ENCODE measurements at places on chromosomes 5 and 9.

DNA sequence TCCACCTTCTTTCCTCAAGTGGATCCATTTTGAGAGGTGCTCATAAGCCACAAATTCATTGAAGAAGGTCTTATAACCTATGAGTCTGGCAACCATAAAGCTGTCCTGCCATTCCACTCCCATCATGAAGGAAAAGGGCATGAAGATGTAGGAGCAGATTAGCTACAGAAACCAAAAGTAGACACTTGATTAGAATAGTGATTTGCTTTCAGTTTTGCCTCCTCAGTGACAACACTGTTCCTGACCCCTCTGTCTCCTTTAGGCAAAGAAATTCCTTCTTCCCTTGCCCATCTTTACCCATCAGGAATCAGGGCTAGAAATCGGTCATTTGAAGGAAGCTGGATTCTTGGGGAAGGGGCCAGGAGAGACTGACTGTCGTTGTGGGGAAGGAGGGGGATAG is 55.2 kb downstream of the SLC28A3 start:
- DNase-seq = no peak

DNA sequence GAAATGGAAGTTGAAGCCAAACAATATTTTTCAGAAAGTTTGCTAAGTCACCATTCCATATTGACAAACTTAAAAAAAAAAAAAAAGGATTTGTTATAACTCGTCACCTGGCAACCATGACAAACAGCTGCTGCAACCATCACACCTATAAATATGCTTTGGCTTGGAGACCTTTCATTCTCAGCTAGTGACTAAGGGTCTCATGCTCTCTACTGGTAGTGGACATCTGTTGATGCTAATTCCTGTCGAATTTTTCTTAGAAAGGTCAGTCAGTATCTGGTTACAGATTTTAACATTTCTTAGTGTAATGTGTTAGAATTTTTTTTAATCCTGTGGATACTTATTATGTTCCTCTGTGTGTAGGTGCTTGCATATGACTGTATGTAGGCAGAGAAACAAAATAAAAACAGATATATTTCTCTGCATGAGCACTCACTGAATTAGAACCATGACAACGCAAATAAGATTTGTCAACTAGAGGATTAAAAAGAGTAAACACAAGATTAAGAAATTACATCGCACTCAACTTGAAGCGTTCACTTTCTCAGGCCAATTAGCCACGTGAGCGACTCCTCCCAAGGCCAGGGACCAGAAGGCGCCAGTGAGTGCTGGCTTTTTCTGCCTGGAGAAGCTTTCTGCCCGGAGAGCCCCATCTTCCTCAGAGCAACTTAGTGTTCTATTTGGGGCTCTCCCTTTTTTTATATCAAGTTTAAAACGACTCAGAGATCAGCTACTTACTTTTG is 27.0 kb upstream of the ZNF622 start:
- DNase-seq = no peak

DNA sequence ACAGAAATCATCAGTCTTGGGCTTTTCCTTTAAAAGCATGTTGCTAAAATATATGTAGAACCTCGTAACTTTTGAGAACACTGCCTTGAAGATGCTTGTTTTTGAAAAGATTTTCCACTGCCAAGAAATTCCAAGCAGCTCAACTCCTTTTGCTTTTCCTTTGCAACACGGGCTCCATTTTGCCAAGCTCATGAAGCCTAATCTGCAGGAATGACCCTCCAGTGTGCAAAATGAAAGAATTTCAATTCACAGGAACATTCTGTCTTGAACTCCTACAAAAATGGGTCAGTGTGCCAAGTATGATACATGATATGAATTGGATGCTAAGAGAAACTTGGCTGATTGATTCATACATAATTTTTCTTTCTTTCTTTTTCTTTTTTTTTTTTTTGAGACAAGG is 35.4 kb upstream of the ERCC6L2 start:
- DNase-seq = no peak

DNA sequence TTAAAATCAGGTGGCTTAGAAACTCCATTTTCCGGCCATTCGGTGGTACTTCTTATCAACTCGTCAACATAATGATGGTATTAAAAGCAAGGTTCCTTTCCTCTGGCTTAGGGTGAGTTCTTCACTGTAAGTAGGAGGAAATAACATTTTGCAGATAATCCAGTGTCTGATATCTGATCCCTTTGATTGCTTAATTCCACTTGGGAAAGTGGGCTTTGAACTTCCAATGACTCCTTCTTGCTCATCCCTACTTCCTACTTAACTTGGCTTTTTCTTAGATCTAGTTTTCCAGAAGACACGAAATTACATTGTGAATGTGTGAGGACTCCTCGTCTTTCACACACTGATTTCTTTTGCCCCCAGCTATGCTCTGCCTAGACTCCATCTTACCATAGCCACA is 31.5 kb downstream of the DDX31 start:
- no peak for DNase-seq

- DNase-seq = no peak
These were observed 481.5 kb upstream of the TUSC1 start for GRCh38 chr9:26159575-26160392.

DNA sequence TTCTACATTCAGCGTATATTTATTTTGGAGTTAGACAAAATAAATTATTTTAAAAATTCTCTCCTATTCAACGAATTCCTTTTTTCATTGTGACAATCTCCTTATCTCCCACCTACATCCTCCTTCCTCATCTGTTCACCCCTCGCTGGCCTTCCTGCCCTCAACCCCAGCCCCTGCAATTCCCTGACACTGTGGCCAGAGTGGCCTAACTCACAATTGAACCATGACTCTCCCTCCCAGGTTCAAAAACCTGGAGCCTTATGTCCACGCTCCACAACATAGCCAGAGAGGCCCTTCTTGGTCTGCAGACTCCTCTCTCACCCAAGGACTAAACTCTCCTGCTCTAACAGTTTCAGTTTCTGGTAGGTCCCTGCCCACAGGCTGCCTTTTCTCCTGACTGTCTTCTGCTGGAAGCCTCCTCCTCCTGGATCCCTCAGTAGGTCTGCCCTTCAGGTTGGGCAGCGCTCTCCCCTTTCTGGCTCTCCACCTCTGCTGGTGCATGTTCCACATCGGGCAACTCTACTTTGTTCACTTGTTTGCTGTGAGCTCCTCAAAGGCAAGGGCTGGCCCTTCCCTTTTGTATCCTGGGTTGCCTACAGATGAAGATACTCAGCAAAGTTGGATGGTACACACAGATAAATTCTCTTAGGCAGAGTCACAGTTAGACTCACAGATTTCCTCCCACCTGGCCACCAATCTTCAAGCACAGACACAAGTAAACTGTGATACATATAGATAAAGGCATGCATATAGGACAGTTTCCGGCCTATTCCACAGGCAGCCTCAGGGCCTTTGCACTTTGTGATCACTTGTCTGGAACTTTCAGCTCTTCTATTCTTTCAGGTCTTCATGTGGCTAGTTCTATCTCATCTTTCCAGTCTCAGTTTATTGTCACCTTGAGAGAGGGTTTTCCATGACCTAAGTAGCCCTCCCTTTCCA is 19.8 kb upstream of the MYORG start:
- DNase-seq = no peak

- DNase-seq = no peak
These were observed 40.4 kb upstream of the SYNPO start for GRCh38 chr5:150599917-150600511.

- DNase-seq = no peak
These were observed 1.5 kb upstream of the RFX3 start for GRCh38 chr9:3526997-3527940.

GRCh38 chr9:84305497-84306131 is 34.9 kb downstream of the SLC28A3 start:
- no peak for DNase-seq

GRCh38 chr9:88759364-88759763 is 224.4 kb downstream of the NXNL2 start:
- DNase-seq = no peak

- DNase-seq = no peak
These were observed 120.5 kb upstream of the IRX4 start for GRCh38 chr5:2003206-2003605.

GRCh38 chr5:157342822-157343402 is 77.0 kb downstream of the CYFIP2 start:
- DNase-seq = no peak
